ENCODE measurements at places on chromosomes 11 and 22. TPM values are rescaled to one million over a fixed set of nuclear protein-coding genes. Genes with fewer than 3 reads are reported as not detected.

APOA4 gene
- total RNA-seq, result not detected

GRCh38 chr11:12393691-12394090, 16.3 kb downstream of the PARVA start:
- no peak for DNase-seq

- no peak for DNase-seq
Observed at GRCh38 chr11:71251151-71251721, 1.1 kb downstream of the SHANK2 start.

PRR33 gene
- total RNA-seq, result 0.20 TPM

DNA sequence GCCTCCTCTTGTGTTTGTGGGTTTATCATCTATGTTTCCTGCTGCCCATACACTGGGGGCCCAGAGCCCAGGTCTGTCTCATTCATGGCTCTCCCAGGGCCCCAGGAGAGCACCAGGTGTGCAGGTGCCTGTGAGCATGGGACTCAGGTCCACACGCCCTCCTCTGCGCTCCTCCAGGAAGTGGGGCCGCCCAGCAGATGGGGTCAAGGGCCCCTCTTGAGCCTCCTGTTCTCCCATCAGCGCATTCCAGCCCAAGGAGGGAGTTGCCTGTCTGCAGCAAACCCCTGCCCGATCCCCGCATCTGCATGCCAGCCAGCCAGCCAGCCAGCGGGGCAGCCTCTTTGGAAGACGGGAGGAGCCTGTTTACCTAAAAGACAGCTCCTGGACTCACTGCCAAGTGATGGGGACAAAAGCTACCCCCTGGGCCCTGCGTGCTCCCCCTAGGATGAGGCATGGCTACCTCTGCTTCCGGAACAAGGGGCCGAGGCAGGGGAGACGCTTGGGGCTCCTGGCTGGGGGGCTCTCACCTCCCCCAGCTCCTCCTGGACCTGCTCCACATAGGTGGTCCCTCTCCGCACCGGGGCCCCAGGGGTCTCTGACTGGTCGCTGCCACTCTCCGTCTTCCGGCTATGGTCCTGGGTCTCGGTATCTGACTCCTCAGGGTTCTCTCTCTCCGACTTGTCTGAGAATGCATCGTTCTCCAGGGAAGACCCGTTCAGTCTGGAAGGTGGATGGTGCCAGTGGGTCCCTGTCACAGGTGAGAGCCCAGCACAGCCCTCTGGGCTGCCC, 49.7 kb upstream of the CARS1 start:
- DNase-seq, result no peak

- DNase-seq, result no peak
Observed at GRCh38 chr11:116219171-116219635, 553.6 kb downstream of the BUD13 start.

SEC14L3 gene
- not detected for total RNA-seq

GRCh38 chr11:111846636-111847035, 24.7 kb downstream of the ALG9 start:
- DNase-seq, result no peak

GRCh38 chr22:44286646-44287045, 26.1 kb downstream of the SHISAL1 start:
- DNase-seq, result no peak

GRCh38 chr22:45814198-45814597, 142.6 kb downstream of the ATXN10 start:
- no peak for DNase-seq

OR51B5 gene
- not detected for total RNA-seq

- peak; percentile 13 for DNase-seq
Observed at GRCh38 chr11:33005175-33005574, 10.5 kb upstream of the DEPDC7 start.

MRGPRX3 gene
- not detected for total RNA-seq

GRCh38 chr11:117230286-117230961, 1.4 kb downstream of the PCSK7 start:
- peak; percentile 64 for DNase-seq

DNA sequence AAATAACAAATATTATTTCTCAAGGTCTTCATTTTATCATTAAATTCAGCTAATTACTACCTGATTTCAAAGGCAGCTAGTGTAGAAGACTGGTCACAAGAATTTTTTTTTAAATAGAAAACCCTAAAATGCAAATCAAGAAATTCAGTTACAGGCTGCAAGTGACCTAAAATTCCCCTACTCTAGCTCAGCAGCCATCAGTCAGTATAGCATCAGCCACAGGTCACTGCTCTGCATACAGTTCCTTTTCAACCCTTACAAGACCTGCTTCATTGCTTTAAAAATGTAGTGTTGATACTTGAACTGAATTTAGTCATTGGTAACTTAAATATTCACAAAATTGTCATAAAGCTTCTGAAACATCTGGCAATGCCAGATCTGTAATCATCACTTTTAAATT, 9.5 kb upstream of the B3GNT6 start:
- no peak for DNase-seq

GRCh38 chr11:69075421-69076128, 26.8 kb downstream of the TPCN2 start:
- no peak for DNase-seq

OR52K1 gene
- total RNA-seq, result not detected

SCARF2 gene
- total RNA-seq, result 0.16 TPM

MMP26 gene
- total RNA-seq, result not detected

TRIM48 gene
- total RNA-seq, result not detected

DNA sequence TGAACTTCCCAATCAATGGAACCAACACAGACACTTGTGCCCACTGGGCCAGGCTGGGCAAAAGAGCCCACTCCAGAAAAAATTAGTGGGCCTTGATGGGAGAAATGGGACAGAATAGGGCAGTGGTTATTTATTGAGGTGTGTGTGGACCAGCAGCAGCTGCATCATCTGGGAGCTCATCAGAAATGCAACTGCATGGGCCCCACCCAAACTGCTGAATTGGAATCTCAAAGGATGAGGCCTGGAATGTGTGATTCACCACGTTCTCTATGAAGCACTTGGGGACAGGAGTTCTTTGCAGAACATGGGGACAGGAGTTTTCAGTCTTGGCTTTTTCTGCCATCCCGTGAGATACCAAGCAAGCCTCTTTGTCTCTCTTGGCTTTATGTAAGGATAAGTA, 255.6 kb upstream of the PLET1 start:
- no peak for DNase-seq

GRCh38 chr22:44196731-44197131, 16.0 kb downstream of the PARVG start:
- DNase-seq, result no peak

GRCh38 chr11:22337596-22338485, at the start of gene SLC17A6:
SLC17A6 (plus strand) TSS chr11:22338381; CDS start chr11:22338534, 153 bp downstream.
- peak; percentile 14 for DNase-seq

DNA sequence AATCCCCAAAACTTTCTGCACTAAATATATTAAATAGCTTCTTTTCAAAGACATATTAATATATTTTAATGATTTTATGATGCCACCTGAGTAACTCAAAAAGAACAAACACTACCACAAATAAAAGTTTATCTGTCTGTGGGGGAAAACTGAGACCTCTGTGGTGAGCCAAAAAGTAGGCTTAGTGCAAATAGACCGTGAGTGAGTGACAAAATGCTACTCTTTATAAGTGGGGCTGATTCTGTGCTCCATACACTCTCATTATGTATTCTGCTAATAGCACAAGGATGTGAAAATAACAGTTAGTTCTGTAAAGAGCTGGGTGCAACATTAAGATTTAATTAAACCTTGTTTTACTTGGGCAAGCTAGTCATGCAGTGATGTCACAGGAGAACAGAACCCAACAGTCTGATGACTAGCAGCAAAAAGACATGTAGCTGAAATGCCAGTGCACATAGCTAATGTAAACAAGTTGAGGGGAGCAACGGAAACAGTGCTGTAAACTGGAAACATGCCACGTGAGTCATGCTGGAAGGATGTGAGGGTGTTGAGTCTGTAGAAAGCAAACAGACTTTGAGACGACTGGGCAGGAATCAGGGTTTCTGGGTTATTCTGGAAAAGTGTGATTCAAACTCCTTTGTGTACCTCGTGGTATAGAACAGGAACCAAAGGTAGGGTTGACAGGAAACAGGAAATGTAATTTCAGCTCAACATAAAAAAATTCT, 1130.4 kb downstream of the LRRC4C start:
- DNase-seq, result no peak

DNA sequence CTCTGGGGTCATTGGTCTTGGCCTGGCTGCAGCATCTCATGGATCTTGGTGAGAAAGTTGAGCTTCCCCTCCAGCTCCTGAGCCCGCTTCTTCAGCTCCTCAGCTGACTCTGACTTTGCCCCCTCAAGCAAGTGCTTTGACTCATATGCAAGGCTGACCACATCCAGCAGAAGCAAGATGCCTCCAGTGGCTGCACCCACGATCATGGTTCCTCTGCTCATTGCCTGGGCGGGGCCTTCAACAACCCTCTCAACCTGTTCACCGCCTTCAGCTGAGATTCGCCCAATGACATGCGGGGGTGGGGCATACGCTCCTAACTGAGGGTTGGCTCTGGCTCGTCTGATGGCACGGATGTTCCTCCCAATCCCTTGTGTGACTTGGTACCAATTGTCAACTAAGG, 11.9 kb downstream of the APOL2 start:
- peak; percentile 19 for DNase-seq

DNA sequence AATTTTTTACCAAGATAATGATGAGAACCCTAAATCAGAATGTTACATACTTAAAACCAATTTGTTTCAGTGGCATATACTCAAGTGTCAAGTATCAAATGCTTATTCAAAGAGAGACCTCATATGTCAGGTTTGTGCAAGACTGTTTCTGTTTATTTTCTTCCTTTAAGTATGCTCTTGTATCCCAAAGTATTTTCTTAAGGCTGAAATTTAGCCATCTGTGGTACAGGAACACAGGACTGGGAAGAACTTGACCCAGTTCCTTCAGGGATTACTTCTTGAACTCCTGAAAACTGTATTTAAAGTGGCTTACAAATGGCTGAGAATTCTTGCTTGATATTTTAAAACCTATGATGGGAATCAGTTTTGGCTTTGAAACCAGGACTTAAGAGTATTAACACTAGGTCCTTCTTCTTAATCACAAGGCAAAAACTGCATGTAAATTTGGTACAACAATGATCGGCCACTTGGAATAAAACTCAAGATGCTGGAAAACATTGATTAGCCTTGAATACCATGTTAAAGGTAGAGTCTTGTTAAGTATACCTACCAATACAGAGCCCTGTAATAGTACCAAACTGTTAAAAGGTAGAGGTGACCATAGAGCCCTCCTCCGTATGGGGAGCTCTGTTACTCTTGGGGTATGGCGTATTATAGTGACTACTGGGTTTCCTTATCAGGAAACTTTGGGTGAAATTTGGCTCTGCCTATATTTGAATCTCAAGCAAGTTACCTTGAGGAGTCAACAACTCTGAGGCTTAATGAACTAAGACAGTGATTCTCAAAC, 95.9 kb downstream of the BLID start:
- no peak for DNase-seq

- DNase-seq, result peak; percentile 61
Observed at GRCh38 chr11:66315921-66316811, 678 bp downstream of the CD248 start.

TESMIN gene
- 3.2 TPM for total RNA-seq

APOL1 gene
- total RNA-seq, result 19.3 TPM

GRCh38 chr22:23790819-23791737, 4.3 kb downstream of the SMARCB1 start:
- DNase-seq, result no peak

LRP4 gene
- total RNA-seq, result 0.20 TPM

NUP98 gene
- total RNA-seq, result 115 TPM

- no peak for DNase-seq
Observed at GRCh38 chr11:21144531-21144930, 475.1 kb downstream of the NELL1 start.

DNA sequence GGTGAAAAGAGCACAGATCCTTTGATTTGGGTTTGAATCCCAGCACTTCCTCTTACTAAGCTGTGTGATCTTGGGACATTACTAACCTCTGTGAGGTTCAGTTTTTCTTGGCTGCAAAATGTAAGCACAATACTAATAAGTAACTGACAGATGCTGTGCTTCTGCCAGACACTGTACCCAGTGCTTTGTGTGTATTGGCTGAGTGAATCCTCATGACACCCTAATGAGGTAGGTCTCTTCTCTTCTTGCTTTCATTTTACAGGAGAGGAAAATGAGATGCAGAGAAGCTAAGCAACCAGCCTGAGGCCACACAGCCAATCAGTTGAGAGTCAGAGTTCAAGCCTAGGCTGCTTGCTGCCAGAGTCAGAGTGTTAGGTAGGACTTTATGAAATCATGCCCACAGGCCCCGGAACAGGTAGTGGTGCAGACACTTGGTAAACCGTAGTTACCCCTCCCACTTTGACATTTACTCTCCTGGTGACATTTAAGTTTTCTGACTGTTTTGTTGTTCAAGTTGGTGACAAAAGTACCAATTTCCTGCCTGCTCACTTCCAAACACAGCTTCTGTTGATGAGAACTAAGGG, 21.2 kb downstream of the PTPRJ start:
- DNase-seq, result peak; percentile 80

GRCh38 chr22:17743661-17744411, 30.4 kb downstream of the BID start:
- no peak for DNase-seq

DNA sequence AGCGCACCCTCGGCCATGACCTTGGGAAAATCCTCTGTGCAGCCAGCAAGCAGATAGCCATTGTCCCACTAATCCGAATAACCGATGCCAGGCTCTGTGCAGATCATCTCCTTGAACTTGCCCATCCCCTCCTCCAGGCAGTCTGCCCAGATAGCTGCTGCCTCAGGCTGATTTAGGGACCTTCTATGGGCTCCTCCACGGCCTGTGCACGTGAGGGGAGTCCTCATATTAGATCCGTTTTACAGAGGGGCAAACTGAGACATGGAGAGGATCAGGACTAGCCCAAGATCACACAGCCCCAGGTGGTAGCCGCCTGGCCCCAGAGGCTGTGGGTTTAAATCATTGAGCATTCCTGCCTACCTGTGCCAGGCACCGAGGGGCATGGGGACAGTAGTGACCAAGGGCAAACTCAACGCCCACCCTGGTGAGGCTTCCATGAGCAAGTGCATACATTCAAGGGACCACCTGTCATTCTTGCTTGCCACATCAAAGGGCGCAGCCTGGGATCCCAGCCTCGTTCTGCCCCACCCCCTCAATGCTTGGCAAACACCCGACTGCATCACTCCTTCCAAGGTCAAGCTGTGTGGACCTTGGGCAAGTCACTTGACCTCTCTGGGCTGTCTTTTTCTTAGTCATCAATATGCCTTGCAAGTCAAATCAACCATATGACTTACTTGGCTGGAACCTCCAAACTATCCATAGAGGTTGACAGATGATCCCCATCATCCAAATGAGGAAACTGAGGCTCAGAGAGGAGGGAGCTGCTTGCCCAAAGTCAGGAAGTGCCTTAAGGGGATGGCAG, 131.6 kb downstream of the MN1 start:
- no peak for DNase-seq

GRCh38 chr11:19890308-19890707, 177.7 kb downstream of the NAV2 start:
- DNase-seq, result no peak

SMTNL1 gene
- not detected for total RNA-seq

Measured in activated naive CD8-positive, alpha-beta T cell treated with anti-CD3 and anti-CD28 coated beads for 36 hours (primary cell).